Caudate nucleus (tissue), 63 donors: ENCODE measurements at places on chromosomes 13 and 19.

- DNase-seq: no peak
Measured at GRCh38 chr13:45575146-45575829, 40.3 kb downstream of the ERICH6B start.

DNA sequence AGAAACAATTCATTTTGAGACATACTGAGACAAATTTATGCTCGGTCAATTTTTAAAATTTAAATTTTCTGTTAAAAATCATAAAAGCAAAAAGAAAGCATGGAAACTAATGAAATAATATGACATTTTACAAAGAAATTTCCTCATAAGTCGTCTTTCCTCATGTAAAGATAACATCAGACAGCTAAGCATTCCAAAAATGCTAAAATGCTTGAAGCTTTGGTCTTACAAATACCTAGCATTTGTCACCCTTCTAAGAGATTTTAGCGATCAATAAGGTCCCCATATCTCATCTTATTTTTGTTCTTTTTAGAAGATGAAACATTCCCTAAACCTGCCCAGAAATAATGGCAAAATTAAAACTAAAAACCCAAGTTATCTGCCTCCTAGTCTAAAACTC is 68.5 kb upstream of the FREM2 start:
- no peak for DNase-seq

DNA sequence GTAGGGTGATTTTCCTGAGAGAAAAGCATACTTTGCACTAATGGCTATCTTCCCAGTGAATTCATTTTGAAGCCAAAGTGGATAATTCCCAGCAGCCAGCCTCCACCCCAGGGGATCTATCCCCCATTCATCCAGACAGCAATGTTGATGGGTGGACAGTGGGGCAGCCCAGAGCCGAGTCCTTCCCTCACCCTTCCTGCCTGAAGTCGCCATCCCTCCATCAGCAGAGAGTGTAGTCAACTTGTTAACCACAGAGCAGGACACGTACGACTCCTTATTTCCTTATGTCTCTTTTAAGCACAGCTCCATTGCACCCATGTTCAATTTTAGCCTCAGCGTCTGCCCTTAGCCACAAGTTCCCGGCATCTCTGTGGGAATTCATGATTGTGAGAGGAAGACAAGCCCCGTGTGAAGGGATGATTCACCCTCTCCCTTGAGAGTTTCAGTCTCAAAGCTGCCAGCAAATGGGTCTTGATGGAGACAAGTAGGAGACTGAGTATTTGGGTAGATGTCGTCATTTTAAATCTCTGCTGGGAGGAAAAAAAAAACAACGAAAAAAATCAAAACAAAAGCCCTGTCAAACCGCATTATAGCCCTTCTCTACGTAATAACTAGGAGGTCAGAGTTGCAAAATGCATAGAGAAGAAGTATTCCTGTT is 58.3 kb upstream of the MEDAG start:
- no peak for DNase-seq

GRCh38 chr13:23828866-23829265 is 60.3 kb downstream of the MIPEP start:
- DNase-seq: no peak

GRCh38 chr13:27168906-27169657 is 2.5 kb downstream of the USP12 start:
- DNase-seq: no peak

DNA sequence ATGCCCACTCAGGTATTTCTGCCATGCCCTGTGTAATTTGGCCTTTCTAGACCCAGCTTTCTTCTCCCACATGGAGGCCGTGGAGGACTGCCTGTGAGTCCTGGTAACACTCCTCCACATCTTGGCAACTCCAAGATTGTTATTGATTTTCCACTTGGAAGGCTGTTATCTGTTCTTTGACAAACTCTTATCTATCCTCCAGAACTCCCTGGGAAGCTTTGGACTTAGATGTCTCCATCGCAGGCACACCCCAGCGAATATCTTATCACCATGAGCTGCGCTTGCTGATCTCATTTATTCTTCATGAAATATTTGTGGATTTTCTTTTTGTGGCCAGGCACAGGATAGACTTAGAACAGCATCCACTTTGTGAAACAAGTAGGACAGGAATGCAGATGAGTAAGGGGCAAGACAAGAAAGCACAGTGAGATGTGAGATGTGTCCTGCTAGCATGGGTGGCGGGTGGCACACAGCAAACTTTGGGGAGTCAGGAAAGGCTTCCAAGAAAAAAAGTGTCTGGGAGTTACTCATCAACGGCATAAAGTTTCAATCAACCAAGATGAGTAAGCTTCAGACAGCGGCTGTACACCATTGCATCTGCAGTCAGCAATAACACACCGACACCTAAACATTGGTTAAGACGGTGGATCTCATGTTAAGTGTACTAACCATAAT is 84.5 kb upstream of the IRS2 start:
- DNase-seq: no peak

DNA sequence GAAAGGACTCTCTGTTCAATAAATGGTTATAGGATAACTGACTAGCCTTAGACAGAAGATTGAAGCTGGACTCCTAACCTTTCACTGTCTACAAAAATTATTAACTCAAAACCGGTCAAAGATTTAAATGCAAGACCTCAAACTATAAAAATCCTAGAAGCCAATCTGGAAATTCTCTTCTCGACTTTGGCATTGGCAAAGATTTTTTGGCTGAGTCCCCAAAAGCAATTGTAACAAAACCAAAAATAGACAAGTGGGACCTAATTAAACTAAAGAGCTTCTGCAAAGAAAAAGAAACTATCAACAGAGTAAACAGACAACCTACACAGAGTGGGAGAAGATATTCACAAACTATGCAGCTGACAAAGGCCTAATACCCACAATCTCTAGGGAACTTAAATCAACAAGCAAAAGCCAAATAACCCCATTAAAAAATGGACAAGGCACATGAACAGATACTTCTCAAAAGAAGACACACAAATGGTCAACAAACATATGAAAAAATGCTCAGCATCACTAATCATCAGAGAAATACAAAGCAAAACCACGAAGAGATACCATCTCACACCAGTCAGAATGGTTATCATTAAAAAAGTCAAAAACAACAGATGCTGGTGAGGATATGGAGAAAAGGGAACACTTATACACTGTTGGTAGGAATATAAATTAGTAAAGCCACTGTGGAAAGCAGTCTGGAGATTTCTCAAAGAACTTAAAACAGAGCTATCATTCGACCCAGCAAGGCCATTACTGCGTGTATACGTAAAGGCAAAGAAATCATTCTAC is 266.3 kb downstream of the DNAJC15 start:
- no peak for DNase-seq

- DNase-seq: no peak
Measured at GRCh38 chr19:51712461-51713081, 11.2 kb downstream of the HAS1 start.

DNA sequence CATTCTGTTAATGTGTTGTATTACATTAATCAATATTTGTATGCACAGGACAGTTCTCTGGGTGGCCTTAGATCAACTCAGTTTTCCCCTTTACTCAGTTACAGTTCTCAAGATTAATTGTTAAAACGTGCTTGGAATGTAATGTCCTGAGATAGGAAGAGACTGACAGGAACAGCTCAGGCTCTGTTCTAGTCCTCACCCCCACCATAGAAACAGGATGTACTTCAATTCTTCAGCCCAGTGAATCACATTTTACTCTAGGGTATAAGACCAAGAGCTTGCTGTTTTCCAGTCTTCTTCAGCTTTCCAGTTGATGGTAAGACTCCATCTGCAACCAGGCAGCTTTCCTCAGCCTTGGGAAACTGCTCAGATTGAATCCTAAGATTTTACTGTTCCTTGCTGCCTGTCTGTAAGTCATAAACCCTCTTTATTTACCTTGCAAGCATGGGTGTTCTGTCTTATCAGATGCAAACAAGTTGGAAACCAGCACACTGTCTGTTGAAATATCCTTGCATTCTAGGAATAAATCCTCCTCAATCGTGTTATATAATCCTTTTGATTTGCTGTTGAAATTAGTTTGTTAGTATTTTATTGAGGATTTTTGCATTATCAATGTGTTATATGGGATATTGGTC is 836.9 kb upstream of the PCDH9 start:
- no peak for DNase-seq

DNA sequence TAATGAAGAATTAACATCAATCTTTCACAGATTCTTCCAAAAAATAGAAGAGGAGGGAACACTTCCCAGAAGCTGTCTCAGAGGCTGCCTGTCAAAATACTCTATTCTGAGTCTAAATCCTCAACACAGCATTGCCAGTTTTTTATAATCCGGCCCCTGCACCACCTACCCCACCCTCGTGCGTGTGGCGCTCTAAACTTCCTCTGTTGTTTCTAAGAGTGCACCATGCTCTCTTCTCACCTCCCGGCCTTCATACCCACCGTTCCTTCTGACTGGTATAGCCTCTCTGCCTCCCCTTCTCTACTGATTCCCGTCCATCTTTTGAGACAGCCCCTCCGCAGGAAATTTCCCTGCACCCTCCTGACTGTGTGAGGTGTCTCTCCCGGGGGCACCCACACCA is 136.8 kb downstream of the KATNAL1 start:
- DNase-seq: no peak

DNA sequence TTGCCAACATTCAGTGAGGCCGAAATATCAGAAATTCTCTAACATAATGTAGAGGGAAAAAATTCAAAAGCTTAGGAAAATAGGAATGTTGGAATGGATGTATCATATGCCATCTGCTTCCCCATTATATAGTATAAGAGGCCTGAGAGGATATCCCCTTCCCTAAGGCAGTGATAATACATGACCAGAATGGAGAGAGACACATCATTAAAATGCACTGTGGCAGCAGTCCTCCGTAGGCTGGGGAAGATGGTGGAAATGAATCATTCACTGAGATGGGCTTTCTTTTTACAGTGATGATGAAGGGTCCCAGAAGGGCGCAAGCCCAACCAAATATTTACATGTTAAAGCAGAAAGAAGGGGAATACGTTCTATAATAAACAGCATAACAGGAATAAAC is 799.1 kb upstream of the SPRY2 start:
- no peak for DNase-seq

DNA sequence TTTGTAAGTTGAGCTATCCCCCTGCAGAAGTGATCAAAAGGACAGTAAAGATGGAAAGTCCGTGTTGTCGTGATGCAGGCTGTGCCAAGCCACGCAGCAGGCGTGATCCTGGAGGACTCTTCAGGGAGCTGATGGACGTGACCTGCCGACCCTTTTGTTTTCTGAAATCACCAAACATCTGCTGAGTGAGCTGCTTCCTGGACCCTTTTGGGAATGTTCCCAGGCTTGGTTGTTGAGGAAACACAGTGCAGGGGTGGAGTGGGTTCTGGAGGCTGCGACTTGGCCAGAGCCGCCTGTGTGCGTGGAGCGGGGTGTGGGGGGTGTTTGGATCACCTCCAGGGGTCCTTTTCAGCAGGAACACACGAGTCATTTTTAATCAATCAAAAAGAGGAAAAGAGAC is 15.4 kb upstream of the CPAMD8 start:
- DNase-seq: no peak

- no peak for DNase-seq
Measured at GRCh38 chr19:850221-850978, 1.7 kb upstream of the ELANE start.

GRCh38 chr13:67806796-67807195 is 576.7 kb upstream of the PCDH9 start:
- no peak for DNase-seq

DNA sequence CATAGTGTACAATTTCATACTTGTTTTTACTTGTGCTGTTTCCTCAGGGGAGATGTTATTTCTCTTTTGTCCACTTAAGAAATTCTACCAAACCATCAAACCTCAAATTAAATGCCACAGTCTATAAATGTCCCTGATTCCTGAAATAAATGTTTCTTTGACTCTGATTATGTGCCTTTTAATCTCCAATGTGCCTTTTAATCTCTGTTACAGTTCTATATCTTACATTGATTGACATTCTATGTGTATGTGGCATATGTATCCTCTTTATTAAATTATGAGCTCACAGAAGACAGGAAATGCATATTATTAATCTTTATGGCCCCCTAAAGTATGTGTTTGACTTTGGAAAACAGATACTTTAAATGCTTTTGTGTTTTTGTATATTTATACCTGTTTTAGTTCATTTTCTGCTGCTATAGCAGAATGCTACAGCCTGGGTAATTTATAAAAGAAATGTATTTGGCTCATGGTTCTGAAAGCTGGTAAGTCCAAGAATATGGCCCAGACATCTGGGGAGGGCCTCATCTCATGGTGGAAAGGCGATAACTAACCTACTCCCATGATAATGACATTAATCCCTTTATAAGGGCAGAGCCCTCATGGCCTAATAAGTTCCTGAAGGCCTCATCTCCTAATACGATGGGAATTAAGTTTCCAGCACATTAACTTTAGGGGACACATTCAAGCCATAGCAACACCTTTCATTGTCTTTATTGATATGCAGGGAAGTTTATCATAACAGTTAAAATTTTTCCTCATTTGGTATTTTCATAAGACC is 403.9 kb downstream of the LIG4 start:
- DNase-seq: no peak

DNA sequence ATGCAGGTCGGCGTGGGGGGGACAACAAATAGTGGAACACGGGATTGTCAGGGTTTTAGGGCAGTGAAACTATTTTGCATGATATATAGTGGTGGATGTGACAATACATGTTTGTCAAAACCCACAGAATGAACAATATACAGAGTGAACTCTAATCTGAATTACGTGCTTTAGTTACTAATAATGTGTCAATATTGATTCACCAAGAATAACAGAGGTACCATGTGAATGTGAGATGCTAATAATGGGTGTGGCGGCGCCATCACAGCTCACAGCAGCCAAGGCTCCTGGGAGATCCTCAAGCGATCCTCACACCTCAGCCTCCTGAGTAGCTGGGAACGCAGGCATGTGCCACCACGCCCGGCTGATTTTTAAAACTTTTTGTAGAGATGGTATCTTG is 12.9 kb downstream of the ELAVL1 start:
- DNase-seq: no peak

DNA sequence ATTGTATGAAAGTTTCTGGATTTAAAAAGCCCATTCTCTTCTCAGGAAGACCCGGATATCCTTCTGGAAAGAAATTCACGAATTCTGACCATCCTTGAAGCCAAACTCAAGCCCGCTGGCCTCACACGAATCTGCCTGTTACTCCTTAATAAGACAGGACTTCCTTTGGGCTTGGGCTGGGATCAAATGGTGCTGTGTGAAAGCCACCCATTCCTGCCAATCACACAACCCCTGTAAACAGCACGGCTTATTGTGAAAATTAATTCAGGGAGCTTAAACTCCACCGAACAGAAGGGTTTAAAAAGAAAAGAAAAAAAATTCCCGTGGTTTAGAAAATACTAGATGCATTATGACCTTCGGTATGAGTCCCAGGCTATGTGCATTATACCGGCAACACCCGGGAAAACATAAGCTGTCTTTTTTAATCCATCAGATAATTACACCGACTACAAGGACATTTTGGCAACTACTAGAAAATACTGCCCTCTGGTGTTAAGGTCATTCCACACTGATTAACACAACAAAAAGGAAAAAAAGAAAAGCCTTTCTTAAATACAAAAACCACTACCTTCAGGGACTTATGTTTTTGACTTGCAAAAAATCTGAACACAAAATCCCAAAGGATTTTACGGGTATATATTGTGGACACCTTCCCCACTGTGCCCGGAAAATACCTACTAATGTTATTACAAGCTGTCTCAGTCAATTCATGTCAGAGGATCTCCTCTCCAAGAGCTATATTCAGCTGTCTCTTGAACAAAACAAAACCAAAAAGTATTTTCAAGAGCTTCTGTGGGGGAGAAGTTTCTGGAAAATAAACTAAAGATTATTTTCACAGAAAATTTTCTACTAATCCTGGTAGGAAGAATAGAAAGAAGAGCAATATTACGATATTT is 76.0 kb upstream of the LSM14A start:
- DNase-seq: no peak
